ENCODE measurements at places on chromosomes 6 and 20.

GRCh38 chr20:35772563-35773058 is 796 bp downstream of the PHF20 start:
- DNase-seq: no peak

GRCh38 chr6:134607411-134607810 is 289.5 kb upstream of the SGK1 start:
- DNase-seq: no peak

DNA sequence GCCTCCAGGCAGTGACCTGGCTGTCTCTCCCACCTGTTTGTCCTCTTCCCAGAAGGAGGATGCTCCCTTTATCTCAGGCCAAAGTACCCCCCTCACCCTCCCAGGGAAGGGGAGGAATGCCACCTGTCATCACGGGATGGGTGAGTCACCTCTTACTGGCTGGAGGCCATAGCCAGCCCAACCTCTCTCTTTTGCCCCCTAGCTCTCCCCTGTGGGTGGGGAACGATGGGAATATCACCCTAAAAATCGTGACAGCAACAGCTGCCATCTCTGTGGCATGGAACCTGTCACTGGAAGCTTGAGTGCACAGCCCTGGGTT is 137.5 kb upstream of the PTPN1 start:
- no peak for DNase-seq

DNA sequence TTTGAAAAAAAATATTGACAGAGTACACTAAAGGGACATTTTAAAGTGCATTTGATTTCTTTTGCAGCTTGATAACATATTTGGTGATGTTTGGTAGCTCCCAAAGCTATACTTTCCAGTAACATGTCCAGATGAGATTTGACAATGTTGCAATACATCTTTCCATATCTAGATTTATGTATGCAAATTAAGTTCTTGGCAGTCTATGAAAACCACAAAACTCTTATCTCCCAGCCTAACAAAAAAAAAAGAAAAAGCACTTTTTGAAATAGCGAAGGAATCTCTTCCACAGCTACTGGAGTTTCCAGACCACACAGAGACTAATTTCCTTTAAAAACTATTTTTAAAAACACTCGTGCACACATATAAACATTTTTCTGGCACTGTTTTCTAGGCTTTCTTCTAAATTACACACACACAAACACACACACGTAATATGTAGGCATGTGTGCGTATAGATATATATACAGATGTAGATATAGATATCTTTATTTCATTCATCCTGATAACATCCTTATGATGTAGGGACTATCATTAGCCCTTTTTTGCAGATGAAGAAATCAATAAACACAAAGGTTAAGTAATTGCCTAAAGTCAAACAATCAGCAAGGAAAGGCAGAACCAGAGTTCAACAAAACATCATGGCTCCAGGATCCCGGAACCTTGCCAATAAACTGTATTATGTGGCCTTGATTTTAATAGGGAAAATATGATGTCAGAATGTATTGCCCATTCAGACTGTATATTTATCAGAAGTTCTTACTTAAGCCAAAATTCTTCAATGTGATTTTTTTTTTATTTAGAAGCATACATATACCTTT is 93.3 kb downstream of the ADGRB3 start:
- no peak for DNase-seq

DNA sequence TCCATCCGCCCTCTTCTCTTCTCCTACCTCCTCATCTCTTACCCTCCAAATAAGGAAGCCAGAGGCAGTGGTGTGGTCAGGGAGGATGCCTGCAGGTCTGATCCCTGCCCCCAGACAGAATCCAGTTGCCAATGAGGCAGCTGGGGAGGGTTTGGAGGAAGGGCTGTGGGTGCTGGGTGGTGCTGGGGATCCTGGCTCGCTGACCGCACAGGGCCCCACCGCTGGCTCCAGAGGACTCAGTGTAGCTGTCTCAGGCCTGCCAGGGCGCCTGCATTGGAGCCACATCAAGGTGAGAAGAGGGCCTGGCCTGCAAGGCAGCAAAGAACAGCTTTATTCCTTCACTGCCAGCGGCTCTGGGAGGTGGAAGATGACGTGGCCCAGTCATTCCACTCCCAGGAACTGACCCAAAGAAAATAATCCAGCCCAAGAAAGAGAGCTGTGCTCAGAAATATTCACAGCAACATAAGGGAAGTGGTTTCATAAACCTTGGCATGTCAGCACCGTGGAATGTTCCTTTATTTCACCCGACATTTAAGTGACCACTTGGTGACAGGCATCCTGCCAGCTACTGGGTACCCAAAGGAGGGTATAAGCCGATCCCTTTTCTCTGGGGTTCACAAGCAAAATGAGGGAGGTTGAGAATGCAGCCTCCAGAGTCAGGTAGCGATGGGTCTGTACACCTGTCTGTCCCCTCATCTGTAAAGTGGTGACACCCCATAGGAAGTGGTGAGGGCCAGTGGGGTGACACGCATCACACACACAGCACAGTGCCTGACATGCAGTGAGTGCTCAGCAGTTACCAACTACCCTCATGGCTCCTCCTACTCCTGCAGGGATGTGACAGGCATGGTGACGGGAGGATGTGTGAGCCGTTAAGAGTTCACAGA is 125.1 kb downstream of the SNX5 start:
- peak; percentile 60 for DNase-seq

DNA sequence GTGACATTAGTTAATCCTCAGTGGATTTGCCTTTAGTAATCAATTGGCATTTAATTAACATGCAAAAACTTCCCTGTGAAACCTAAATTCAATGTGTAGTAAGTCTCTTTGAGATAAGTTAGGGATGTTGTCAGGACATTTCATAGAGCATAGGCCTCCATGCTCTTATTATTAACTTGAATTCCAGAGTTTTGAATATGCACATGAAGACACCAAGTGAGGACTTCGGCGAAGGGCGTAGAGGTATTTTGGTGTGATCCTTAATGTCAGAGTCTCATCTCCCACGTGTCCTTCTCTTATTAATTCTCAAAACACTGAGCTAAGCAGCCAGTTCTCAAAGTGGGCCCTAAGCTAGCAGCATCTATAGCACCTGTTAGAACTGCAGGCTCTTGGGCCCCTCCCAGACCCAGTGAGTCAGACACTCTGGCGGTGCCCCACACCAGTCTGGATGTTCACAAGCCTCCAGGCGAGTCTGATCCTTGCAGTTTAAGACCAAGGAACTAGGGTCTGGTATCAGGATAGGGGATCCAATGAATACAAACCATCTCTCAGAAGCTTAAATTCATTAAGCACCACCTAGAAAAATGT is 292.1 kb downstream of the QKI start:
- no peak for DNase-seq

DNA sequence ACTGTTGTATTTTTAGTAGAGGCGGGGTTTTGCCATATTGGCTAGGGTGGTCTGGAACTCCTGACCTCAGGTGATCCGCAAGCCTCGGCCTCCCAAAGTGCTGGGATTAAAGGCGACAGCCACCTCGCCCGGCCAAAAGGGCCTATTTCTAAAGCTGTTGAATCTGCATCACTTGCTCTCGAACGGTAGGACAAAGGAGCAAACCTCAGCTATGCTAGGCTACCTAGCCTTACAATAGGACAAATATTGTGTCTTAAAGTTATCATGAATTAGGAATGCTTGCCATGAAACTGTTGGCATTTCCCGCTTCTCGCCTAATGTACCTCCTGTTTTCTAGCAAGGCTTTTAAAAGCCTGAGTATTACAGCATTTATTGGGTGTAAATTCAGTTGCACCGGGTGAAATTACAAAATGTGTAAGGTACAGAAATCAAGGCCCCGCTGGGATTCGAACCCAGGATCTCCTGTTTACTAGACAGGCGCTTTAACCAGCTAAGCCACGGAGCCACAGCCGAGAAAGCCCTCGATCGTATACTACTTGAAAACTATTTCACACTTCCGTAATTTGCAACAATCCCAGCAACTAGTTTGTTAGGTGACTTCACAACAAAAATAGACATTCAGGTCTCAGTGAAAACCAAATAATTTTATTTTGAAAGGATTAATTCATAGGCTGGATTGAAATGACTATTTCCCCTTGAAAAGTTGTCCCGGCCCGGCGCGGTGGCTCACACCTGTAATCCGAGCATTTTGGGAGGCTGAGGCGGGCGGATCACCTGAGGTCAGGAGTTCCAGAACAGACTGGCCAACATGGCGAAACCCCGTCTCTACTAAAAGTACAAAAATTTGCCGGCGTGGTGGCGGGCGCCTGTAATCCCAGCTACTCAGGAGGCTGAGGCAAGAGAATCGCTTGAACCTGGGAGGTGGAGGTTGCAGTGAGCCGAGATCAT is 211.6 kb upstream of the ZNF184 start:
- no peak for DNase-seq

GRCh38 chr6:161631676-161632194 is 357.9 kb upstream of the AGPAT4 start:
- no peak for DNase-seq

DNA sequence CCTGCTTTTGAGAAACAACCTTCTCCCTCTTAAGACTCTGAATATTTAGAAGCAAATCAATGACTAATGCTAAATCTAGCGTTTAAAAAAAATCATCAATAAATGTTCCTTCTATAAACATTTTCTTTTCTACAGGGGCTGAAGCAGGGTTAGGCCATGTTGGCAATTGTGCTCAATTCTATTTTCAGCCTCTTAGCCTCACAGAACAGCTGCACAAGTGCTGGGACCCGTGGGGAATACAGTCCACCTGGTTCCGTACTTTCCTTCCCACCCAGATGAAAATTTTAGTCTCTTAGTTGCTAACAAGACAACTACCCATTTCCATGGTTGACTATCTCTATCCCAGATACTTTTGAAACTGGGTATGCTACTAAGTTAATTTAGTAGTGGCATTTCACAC is 138.6 kb downstream of the RPS12 start:
- DNase-seq: no peak

- DNase-seq: no peak
Measured at GRCh38 chr20:62557999-62558408, 82.2 kb upstream of the GATA5 start.

DNA sequence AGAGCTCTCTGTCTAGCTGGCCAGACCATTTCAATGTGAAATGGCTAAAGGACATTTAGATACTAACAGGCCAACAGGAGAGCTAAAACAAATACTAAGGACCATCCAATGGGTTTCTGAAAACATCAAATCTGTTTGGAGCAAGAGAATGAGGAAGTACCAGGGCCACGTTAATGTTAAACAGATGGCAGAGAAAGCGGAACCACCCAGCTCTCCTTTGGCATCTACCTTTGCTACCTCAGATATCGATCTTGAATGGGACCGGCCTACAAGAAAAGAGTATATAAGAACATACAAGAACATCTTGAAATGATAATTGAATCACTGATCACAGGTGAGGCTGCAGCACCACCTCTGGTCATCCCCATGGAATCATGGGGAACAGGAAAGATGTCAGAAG is 31.8 kb downstream of the KCNK5 start:
- DNase-seq: no peak

DNA sequence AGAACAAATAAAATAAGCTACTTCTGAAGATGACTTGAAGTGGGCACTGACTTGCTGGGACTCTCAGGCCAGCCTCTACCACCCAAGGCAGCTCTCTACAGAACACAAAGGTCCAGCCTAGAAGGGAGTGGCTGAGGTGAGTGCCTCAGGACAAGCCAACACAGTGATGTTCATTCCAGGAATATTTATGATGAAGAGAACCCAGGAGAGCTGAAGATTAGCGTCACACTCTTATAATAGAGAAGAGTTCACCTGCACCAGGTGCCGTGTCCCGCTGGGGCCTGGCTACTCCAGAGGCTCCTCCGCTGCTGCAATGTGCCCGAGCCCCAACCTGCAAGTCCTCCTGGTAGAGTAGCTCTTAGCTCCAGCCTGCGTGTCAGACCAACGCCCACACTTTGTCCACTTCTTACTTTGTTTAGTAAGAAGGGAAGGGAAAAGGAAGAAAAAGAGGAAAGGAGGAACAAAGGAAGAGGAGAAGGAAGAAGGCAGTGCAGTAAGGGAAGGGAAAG is 182.4 kb upstream of the QKI start:
- no peak for DNase-seq

- DNase-seq: no peak
Measured at GRCh38 chr6:73879501-73880293, 183.7 kb downstream of the CD109 start.

- DNase-seq: no peak
Measured at GRCh38 chr20:38649275-38649891, 47.8 kb downstream of the ARHGAP40 start.

- no peak for DNase-seq
Measured at GRCh38 chr6:129444683-129445082, 265.3 kb downstream of the ARHGAP18 start.

- no peak for DNase-seq
Measured at GRCh38 chr6:24513602-24514001, 18.8 kb downstream of the ALDH5A1 start.

- DNase-seq: no peak
Measured at GRCh38 chr6:136927292-136927691, 5.2 kb downstream of the SLC35D3 start.

DNA sequence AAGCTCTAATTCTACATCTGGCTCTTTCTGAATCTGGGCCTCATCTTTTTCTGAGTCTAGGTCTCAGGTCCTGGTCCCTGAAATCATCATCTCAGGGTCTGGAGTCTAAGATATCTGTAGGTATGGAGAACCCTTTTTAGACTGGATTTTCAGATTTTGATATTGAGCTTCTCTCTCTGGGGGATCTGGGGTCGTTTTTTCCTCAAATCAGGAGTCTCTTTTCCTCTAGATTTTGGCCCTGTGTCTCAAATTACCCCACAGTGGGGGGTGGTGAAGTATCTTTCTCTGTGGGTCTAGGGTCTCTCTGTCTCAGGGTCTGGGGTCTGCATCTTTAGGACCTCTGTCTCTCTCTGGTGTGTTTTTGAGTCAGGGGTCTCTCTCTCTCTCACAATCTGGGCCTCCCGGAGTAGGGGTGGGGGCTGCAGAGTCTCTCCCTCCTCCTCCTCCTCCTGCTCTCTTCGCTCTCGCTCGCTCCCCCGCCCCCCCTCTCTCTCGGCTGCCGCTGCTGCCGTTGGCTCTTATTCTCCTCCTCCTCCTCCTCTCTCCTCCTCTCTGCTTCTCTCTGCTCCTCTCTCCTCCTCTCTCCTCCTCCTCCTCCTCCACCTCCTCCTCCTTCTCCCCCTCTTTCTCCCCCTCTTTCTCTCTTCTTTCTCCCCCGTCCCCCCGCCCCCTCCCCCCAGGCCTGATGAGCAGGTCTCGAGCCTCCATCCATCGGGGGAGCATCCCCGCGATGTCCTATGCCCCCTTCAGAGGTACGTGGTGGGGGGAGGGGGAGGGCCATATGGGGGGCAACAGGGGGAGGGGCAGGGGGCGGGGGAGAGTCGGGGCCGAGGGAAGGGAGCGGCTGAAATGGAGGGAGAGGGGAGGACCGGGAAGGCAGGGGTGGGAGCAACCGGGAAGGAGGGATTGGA is at the start of gene SYNGAP1:
Gene SYNGAP1 (plus strand): TSS at position 486 of the 911 bp plus-strand sequence. CDS start 200 bp downstream, at position 686.
- DNase-seq: peak; percentile 66
